ENCODE measurements at places on chromosomes 12 and 14. TPM values are rescaled to one million over a fixed set of nuclear protein-coding genes. Genes with fewer than 3 reads are reported as not detected.

RNF212B gene
- total RNA-seq = not detected

ERBB3 gene
- 1.4 TPM for total RNA-seq

TAS2R31 gene
- total RNA-seq = not detected

ANO2 gene
- 0.05 TPM for total RNA-seq

RIPK3 gene
- total RNA-seq = not detected

PLEKHH1 gene
- total RNA-seq = 3.1 TPM

MYRFL gene
- 0.31 TPM for total RNA-seq

AQP6 gene
- not detected for total RNA-seq

SYCP3 gene
- not detected for total RNA-seq

ALX1 gene
- total RNA-seq = 5.2 TPM

SLC15A5 gene
- total RNA-seq = not detected

CCDC85C gene
- 38.2 TPM for total RNA-seq

APEX1 gene
- total RNA-seq = 248 TPM

PTPRB gene
- total RNA-seq = 0.75 TPM

LTB4R2 gene
- total RNA-seq = 5.1 TPM

REM2 gene
- 0.36 TPM for total RNA-seq

ST8SIA1 gene
- not detected for total RNA-seq

FITM1 gene
- not detected for total RNA-seq

TAC3 gene
- not detected for total RNA-seq

PTGER2 gene
- total RNA-seq = 3.8 TPM

SLC6A12 gene
- 0.72 TPM for total RNA-seq

TWF1 gene
- total RNA-seq = 77.1 TPM

TDRD9 gene
- total RNA-seq = 0.14 TPM

GALNT9 gene
- 4.8 TPM for total RNA-seq

KRT85 gene
- total RNA-seq = not detected

TTC9 gene
- total RNA-seq = 3.3 TPM

SLC41A2 gene
- total RNA-seq = 21.6 TPM

FKBP3 gene
- total RNA-seq = 125 TPM

PMCH gene
- total RNA-seq = not detected

LGR5 gene
- not detected for total RNA-seq

CLEC2D gene
- 0.65 TPM for total RNA-seq

INHBC gene
- total RNA-seq = not detected

ASCL1 gene
- total RNA-seq = not detected

NTN4 gene
- 47.0 TPM for total RNA-seq

Data from A549 treated with GW870086 at 1 μM for 4 hours (cell line).